ENCODE measurements at places on chromosomes 1 and 21.

GRCh38 chr1:100443811-100444571 is 91.7 kb downstream of the CDC14A start:
- DNase-seq, result peak; percentile 52

DNA sequence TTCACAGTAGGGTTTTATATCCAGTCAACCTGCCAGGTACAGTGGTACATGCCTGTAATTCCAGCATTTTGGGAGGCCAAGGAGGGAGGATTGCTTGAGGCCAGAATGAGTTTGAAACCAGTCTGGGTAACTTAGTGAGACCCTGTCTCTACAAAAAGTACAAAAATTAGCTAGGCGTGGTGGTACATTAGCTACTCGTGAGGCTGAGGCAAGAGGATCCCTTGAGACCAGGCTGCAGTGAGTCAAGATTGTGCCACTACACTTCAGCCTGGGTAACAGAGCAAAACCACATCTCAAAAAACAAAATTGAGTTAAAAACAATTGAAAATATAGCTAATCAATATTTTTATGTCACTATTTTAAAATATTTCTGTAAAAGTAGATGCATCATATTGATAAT is 33.2 kb downstream of the DDI2 start:
- no peak for DNase-seq

DNA sequence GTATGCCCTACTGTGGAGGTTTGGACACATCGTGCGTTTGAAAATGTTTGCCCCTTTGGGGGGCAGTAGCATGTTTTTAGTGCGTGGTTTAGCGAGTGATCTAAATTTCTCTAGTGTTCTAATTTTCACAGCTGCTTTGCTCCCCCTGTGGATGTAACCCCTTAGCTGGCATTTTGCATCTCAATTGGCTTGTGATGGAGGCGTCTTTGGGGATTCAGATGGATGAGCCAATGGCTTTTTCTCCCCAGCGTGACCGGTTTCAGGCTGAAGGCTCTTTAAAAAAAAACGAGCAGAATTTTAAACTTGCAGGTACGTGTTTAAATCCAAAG is 836 bp downstream of the CDC7 start:
- DNase-seq, result no peak

GRCh38 chr1:3762151-3762872 is 10.1 kb downstream of the CCDC27 start:
- DNase-seq, result no peak

DNA sequence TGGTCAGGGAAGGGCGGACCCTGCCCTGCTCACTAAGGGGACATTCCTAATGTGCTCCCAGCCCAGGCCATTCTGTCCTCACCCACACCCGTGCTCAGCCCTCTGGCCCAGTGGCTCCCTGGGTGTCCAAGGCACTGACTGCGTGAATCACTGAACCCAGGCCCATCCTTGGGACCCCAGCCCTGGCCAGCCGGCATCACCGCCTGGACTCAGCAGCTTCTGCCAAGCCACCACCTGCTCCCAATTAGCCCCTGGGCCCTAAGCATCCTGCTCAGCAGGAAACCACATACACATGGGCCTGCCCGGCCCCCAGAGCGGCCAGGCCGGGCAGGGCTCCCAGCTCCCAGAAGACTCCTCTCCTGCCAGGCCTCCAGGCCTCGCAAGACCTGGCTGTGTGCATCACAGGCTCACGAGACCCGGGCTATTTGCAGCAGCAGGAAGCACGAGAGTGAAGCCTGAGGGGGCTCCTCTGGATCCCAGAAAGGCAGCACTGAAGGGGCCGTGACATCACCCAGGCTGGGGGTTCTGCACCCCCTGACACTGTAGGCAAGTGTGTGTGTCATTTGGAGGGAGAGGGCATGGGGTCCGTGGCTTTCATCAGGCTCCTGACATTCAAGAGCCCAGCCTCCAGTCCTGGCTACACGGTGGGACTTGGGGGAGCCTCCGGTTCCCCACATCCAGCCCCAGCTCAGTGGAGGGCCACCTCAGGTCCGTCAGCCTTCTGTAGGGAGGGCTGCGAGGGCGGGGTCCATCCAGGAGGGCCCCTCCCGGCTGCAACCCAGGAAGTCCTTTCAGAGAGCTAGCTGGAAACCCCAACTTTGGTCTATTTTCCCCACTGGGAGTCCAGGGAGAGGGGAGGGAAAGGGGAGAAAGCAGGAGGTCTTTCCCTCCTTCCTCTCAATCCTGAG is 1.6 kb downstream of the MFAP2 start:
- no peak for DNase-seq

DNA sequence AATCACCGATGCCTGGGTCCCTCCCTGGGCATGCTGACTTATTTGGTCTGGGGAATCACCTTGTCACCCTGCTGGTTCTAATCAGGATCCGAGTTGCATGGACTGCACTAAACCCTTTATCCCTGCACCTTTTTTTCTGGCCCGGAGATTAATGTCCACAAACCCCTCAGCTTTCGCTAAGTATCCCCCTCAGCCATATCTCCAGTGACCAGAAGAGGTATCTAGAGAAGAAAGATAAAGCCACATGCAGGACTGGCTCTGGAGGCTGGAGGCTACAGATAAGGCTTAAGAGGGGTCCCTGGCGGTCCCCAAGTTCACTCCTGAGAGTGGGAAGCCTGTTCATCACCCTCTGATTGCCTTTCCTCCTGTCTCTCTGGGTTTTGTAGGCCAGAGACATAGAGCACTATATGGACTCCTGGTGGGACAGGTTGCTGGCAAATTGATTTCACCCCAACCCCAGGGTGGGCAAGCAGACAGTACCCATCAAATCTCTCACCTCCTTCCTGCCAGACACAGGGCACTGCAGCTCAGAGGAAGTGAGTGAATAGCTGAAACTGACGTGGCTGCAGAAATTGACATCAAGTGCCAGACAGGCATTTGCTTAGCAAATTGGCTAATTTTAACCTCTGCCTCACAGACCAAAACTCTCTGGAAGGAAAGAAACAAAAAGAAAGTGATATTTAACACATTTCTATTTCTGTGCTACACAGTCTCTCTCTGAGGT is 38.8 kb downstream of the HMGB4 start:
- no peak for DNase-seq

DNA sequence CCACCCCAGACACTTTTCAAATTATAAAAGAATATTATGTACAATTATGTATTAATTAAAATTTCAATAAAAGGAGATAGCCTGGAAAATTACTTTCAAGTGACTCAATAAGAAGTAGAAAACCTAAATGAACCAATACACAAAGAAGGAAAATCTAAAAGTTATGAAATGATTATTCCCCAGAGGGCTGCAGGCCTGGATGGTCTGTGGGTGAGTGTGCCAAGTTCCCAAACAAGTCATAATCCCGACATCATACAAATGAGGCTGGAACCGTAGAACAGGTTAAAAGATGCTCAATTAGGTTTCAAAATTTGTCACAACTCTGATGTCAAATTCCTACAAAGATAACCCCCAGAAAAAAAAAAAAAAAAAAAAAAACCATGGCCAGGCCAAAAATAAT is 12.7 kb downstream of the SPATC1L start:
- DNase-seq, result no peak

GRCh38 chr1:68196676-68197075 is 35.6 kb downstream of the WLS start:
- no peak for DNase-seq

- no peak for DNase-seq
Measured at GRCh38 chr1:216553040-216553439, 129.8 kb upstream of the USH2A start.

DNA sequence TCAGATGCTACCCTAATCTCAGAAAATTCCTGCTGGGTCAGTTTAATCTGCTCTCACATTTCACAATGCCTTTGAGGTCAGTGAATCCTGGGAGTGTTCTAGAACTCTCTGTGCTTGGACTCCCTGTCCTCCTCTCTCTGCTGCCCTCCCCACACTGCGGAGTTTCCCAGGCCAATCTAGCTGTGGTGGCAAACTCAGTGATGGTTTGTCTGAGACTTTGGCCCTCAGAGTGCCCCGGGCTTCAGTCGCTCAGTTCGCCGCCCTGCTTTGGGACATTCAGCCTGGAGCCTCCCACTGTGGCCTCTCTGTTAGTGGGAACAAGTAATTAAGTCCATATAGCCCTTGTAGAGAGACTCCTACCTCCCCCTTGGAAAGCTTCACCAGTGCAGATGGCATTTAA is 7.1 kb downstream of the C1orf226 start:
- no peak for DNase-seq

GRCh38 chr1:175363031-175363430 is 170.5 kb upstream of the KIAA0040 start:
- no peak for DNase-seq

DNA sequence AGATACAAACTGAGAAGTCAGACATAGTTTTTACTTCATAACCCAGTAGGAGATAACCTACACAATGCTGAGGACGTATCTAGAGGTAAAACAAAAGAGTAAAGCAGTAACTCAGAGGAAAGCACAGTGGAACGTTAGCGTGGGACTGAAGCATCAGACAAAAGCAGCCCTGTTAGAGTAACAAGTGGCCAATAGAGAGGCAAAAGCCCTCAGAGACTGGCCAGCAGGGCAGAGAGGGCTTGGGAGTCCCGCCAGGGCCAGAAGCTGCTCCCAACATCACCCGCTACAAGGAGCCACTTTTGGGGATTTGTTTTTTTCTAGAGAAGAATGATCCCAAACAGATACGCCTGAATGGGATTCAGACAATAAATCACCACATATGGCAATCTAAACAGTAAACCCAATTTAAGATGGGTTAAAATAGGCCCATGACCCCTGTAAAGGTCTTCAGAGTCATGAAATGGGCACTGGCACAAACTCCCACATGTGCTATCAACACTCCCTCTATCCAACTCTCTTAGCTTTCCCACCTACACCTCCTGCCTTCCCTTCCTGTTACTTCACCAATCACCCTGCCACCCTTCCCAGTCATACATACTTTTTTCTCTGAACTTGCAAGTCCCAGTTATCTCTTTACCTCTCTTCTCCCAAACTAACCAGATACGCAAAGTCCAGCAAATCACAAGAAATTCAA is 17.2 kb downstream of the TADA1 start:
- no peak for DNase-seq

DNA sequence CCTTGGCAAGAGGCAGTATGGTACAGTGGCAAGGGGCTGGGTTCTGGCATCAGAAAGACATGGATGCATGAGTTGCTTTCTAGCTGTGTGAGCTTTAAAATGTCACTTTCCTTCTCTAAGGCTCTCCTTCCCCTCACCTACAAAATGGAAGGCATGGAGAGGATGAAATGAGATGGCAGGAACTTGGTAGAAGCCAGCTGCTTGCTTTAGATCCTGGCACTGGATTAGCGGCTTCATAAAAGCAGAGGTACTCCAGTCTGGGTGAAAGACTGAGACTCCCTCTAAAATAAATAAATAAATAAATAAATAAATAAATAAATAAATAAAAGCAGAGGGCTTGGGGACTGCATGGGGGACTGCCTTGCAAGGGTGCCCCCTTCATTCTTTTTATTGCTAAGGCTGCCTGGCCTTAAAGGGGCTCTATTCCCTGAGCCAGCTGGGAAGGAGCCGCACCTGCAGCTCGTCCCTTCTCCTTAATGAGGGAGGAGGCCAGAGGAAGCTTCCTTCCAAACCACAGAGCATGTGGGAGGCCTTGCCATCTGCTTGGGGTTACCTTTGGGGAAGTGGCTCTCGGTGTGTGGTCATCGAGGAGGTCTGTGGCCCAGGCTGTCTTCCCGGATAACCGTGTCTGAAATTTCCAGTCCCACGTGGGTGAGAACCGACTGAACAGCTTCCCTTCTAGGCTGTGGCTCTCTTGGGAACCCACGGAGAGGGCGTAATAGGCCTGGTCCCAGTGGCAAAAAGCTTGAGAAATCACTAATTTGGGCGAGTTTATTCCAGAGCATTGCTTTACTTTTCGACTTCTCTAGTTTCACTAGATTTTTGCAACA is 2.0 kb upstream of the ATP13A2 start:
- no peak for DNase-seq

DNA sequence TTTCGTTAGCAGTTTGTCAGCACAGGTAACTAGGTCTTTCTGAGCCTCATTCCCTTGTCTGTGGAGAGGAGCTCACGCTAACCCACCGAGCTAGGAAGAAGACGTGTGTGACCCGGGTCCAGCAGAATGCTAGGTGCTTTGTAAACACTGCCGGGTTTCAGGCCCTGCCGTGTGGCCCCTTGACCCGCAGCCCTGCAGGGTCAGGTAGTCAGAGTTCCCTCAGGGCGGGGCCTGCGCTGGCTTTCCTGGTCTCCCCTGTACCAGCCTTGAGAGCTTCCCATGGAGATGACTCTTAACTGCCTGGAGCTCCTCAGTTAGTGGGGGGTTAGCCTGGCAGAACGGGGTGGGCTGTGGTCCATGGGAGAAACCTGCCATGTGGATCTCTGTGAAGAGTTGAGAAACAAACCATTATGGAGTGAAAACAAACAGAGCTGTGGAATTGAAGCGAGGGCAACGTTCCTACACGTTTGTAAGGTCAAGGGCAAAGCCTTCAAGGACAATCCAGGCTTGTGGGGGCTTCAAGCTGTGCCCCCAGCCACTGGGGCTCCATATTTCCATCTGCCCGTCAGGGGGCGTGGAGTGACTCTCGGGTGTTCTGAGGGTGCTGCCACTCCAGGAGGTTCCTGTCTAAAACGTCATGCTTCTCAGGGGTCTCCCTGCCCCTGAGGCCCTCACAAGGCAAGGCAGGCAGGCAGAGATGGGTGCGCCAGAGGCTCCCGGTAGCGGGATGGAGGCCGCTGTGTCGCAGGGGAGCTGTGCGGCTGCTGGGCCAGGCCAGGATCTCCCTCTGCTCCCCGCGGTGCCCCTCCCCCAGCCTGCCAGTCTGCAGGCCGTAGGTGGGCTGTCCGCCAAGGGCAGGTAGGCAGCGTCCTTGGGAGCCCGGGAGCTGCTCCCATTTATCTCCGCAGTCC is 23.8 kb downstream of the LHX4 start:
- DNase-seq, result no peak

- DNase-seq, result no peak
Measured at GRCh38 chr1:14815175-14815877, 216.8 kb downstream of the KAZN start.

DNA sequence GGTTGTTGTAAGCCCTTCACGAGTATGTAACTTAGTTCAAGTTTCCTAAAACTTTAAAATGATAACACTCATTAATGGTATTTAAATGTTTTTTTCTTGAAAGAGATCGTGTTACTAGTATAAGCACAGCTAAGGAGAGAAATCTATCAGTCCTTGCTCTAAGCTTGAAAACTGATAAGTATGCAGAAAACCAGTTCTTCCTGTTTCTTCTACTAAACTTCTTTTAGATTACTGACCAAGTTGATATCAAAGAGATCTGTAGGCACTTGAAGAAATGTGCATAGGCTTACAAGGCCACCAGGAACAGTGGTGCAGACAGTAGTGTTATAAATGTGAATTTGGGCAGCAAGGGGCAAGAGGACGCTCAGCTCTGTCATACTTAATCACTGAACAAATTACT is 3.9 kb downstream of the EFCAB14 start:
- no peak for DNase-seq

- DNase-seq, result no peak
Measured at GRCh38 chr1:204624631-204625216, 60.8 kb downstream of the LRRN2 start.

DNA sequence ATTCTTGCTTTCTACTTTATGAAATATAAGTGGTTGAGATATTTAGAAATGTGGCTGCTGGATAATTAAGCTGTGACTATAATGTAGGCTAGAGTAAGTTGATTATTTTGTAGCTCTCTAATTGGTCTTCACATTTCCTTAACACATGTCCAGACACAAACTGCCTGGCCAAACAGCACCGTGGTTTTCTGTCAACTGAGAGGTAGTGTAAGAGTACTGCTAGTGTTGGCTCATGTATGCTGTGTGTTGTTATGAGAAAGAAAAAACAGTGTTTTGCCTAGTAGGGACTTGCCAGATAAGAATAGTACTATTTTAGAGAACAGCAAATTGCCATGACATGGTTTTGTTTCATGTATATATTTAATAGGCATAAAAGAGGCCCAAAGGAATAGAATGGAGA is 37.1 kb downstream of the TMED5 start:
- DNase-seq, result no peak

All from SW 1271 (cell line).